ENCODE measurements at places on chromosomes 6 and 20.

DNA sequence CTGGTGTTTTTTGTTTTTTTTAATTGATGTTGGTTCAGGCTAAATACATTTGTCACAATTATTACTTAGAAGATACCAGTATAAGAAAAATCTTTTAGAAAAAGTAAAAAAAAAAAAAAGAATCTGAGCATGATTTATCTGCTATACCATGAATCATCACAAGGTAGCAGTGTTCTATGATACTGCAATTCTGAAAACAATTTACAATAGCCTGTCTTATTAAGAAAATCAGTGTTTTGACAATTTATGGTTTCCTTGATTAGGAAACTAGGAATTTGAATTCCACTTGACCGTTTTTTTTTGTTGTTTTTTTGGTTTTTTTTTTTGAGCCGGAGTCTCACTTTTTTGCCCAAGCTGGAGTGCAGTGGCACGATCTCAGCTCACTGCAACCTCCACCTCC, 9.3 kb upstream of the MAK start:
- no peak for DNase-seq

DNA sequence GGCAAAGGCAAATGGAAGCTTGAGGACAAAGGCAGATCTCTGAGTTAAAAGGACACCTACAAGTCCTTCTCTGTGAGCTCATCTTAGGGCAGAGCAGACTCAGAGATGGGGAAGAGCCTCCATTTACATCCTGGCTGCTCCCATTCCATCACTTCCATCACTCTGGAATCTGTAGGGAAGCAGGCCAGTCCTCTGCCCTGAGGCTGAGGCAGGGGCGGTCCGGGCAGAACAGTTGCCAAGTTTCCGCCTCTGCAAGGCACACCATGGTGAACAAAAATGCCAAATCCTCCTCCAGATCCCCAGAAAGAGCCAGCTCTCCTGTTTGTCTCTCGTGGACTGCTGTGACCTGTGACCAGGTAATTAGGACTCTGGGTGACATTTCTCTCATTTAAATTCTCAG, 209.6 kb upstream of the SSTR4 start:
- no peak for DNase-seq

DNA sequence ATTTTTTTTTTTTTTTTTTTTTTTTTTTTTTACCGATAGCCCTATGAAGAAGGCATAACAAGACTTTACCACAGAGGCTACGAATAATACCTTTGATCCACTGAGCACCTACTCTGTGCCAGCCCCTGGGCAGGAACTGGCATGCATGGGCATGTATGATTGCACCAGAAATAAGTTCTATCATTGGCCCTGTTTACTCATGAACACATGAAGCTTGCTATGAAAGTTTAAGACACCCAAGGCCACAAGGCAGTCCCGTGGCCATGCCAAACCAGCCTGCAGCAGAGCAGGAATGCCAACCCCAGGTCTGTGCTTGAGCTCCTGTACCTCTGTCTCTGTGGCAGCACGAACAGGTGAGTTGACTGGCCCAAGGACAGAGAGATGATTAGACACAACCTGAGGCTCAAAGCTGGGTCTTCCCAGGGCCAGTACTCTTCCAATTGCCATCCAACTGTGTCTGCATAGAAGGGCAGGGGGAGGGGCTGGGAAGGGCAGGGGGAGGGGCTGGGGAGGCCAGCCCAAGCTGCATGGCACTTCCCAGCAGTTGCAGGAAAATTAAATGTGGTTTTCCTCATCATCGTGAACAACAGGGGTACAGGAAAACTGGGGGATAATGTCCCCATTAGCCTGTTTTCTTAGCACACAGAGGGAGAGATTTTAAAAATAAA, 63.5 kb downstream of the LRFN2 start:
- no peak for DNase-seq

DNA sequence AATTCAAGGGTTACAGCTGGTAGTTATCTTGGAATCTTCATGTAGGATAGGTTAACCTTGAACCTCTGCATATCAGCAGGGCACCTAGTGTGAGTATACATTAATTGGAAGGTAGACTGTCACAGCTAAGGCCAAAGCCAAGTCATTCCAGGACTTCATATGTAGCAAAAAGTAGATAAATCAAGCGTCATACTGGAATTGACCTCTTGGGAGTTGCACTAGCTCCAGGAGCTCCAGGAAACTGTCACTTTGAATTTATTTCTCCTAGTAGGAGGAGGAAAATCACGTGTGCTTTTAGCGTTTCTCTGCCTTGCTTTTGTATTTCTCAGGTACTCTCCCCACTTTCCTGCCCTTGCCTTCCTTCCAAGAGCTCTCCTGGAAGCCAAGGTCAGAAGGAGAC, 30.3 kb downstream of the RIPOR2 start:
- no peak for DNase-seq

DNA sequence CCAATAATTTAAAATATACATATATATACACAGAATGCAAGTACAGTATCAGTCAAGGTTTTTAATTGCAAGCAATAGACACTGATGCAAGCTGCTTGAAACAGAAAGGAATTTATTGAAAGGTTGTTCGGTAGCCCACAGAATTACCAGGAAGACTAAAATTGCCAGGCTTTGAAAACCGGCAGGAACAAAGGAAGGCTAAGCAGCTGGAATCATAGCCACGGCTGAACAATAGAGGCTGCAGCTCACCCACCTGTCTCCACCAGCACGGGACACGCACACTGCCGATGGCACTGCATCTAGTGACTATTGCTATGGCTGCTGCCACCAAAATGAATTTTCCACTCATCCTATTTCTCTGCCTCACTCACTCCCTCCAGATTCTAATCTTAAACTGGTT, 22.0 kb upstream of the L3MBTL3 start:
- no peak for DNase-seq

- DNase-seq: no peak
Measured at GRCh38 chr20:16672299-16672698, 57.5 kb upstream of the SNRPB2 start.

GRCh38 chr6:90488816-90489215, 98.1 kb downstream of the MAP3K7 start:
- no peak for DNase-seq

DNA sequence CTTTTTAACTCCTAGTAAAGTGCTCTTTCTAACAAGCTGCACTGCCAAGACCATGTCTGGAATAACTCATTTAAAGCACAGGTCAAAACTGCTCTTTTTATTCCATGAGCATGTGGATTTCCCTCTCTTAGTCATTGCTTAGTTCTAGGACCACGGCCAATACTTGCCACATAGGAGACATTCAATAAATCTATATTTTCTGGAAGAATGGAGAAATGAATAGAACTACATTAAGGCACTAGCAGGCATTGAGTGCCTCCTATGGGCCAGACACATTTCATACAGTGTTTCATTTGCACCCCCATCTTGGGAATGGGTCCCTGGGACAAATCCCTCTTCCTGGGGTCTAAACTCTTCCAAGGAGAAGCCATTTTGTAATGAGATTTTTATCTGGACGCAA, 552.8 kb upstream of the CITED2 start:
- no peak for DNase-seq

DNA sequence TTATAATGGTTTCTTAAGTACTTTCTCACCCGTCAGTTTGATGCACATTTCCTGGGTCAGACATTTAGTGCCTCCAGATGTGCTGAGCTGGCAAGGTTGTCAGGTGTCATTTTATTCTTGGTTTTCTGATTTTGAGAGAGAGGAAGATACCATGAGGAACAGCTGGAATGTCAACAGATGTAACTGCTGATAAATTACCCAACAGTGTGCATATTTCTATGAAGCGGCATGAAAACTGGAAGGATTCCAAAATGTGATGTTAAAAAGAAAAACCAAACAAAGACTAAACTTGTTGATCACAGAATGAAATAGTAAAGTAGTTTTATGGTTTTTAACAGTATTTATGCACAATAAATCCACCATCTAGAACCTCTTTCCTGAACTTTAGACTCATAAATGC, 447.3 kb downstream of the HDGFL1 start:
- no peak for DNase-seq

- no peak for DNase-seq
Measured at GRCh38 chr20:48685300-48685699, 142.5 kb downstream of the PREX1 start.

- DNase-seq: no peak
Measured at GRCh38 chr20:479487-479886, 17.2 kb upstream of the TBC1D20 start.

- DNase-seq: no peak
Measured at GRCh38 chr6:18076231-18076630, 46.2 kb downstream of the NHLRC1 start.

GRCh38 chr6:37618916-37619590, 78.6 kb downstream of the MDGA1 start:
- no peak for DNase-seq

- DNase-seq: no peak
Measured at GRCh38 chr6:84416043-84416657, 188.7 kb upstream of the CEP162 start.

DNA sequence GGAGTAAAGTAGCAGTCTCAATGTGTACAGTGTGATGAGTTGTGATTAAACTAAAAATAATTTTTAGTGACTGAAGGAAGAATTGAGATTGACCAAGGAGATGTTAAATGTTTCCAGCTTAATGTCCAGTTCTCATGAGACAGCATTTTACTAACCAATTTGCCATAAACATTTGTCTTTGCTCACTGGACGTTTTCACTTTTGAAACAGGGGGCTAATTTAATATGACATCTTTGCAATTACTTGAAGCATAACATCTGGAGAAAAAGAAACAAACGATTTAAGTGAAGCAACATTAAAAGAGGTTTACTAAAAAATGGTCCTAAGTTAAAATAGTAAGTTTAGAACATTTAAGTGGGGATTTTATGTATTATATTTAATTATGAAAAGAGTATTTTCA, 443.8 kb downstream of the BCKDHB start:
- DNase-seq: no peak

GRCh38 chr6:125253881-125254280, 47.9 kb downstream of the HDDC2 start:
- no peak for DNase-seq

GRCh38 chr6:139380168-139380567, 5.7 kb upstream of the CITED2 start:
- DNase-seq: no peak

DNA sequence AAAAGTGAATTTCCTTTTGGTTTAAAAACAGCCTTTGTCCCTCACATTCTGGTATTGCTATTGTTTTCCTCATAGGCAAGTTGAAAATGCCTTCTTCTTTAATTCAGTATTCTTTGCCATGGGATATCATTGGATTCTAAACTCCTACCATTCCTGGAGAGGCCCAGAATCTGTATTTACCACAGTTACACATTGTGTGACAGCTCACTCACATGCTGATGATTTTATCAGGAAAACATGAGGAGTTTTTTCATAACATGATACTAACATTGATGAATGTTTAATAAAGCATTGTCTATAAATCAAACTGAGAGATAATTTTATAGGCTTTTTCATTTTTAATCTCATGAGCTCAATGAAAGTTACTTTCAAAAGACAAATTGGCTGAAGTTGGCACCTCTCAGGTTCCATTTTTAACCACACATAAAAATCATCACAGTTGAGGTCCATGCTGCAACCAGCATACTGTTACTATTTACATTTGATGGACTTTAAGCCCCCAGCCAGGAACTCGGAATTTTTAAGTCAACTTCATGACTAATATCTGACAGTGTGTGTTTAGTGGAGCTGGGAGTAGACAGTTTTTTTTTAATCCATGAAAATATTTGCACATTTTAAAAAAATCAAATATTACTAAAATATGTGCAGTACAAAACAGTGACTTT, 82.8 kb downstream of the FAM83B start:
- no peak for DNase-seq
